Natural killer cell (primary cell): ENCODE measurements at places on chromosomes 13 and 19.

DNA sequence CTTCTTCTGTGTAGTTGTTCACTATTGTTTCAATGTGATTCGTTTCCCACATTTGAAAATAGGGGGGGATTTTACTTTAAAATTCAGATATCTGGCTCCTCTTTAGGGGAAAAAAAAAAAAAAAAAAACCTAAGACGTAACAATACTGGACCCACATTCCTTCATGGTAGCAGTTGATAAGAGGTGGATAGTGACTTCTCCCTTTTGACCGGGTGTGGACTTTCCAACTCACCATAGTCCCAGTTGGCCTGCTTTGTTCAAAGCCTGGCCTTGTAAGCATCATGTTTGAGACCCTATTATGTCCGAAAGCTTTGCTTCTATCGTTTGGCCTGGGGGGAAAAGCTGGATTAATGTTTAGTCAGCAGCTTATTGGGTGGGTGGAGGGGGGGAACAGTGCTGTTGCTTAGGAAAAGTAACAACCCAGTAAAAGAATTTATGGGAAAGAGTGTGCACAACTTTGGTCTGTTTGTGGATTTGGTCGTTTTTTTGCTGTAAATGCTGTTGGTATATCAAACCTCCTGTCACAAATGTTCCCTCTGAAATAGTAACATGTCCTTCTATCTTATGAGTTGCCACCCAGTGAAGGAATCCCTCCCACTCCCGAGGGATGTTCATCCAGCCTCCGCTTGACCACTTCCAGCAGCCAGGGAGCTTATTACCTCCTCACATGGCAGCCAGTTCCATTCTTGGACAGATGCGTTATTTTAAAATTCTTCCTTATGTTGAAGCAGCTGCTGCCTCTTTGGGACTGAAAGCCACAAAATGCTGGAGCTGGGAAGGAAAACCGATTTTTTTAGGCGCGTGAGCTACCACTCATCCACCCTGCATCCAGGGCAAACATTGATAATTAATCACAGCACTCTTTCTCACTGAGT lies 10.4 kb downstream of the SAMD4B start:
- no peak for DNase-seq
- no peak overlapping the region for H3K4me3 ChIP-seq
- peak overlapping the region; percentile 64 for H3K27ac ChIP-seq
- H3K4me1 ChIP-seq: peaks cover 3% of the 10 kb centered on the region
- no peaks in the 10 kb centered on the region for H3K27me3 ChIP-seq
- H3K36me3 ChIP-seq: peaks cover 58% of the 10 kb centered on the region

DNA sequence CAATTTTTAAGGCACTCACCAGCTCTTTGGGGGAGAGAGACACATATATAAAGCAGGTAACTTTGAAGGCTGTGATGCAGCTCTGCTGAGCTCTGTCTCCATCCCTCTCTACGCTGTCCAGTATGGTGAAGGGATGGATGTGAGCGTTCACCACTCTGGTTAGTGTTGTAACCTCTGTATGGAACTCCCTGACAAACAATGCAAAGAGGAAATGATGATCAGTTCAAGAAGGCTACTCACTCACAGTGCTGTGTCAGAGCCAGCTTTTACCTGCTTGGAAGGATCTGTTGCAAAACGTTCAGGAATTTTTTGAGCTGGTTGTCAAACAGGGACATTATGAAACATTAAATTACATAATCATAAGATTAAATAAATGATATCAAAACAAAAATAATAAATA lies 90.8 kb upstream of the SLC10A2 start:
- no peaks in the 10 kb centered on the region for H3K27me3 ChIP-seq
- DNase-seq: no peak
- no peak overlapping the region for H3K4me3 ChIP-seq
- H3K4me1 ChIP-seq: no peaks in the 10 kb centered on the region
- no peak overlapping the region for H3K27ac ChIP-seq

- no peak overlapping the region for H3K27ac ChIP-seq
- peaks cover 11% of the 10 kb centered on the region for H3K4me1 ChIP-seq
- H3K4me3 ChIP-seq: no peak overlapping the region
- no peaks in the 10 kb centered on the region for H3K27me3 ChIP-seq
- no peaks in the 10 kb centered on the region for H3K36me3 ChIP-seq
These were observed 68.7 kb downstream of the ZAR1L start for GRCh38 chr13:32246468-32246867.

DNA sequence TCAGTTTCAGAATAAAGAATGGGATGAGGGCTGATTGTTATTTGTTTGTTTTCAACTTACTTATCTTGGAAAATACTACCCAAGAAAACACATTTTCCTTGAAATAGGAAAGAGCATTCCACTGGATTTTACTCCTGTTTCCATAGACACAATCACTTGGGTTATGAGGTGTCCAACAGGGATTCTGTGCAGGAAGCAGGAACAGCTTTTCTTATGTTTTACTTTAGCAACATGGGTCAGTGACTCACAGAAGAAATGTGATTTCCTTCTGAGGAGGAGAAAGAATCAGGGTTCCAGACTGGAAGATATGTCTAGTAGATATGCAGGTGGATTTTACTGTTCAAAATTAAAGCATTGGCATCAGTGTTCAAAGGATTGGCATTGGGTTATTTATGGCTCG lies 180.8 kb upstream of the GPC6 start:
- no peak overlapping the region for H3K4me3 ChIP-seq
- no peaks in the 10 kb centered on the region for H3K27me3 ChIP-seq
- no peak overlapping the region for H3K27ac ChIP-seq
- no peaks in the 10 kb centered on the region for H3K4me1 ChIP-seq
- H3K36me3 ChIP-seq: no peaks in the 10 kb centered on the region
- DNase-seq: no peak

- no peaks in the 10 kb centered on the region for H3K4me1 ChIP-seq
- H3K36me3 ChIP-seq: no peaks in the 10 kb centered on the region
- no peaks in the 10 kb centered on the region for H3K27me3 ChIP-seq
- DNase-seq: no peak
These were observed 87.5 kb downstream of the TSHZ3 start for GRCh38 chr19:31261603-31262212.

GRCh38 chr19:46474211-46474610 lies 2.8 kb upstream of the PNMA8A start:
- H3K4me3 ChIP-seq: no peak overlapping the region
- no peaks in the 10 kb centered on the region for H3K36me3 ChIP-seq
- no peak overlapping the region for H3K27ac ChIP-seq
- H3K4me1 ChIP-seq: peaks cover 3% of the 10 kb centered on the region
- no peak for DNase-seq

- peaks cover 6% of the 10 kb centered on the region for H3K27me3 ChIP-seq
- H3K36me3 ChIP-seq: no peaks in the 10 kb centered on the region
- DNase-seq: no peak
- no peak overlapping the region for H3K27ac ChIP-seq
- no peak overlapping the region for H3K4me3 ChIP-seq
These were observed 1.4 kb downstream of the SLC1A6 start for GRCh38 chr19:14978161-14978776.

DNA sequence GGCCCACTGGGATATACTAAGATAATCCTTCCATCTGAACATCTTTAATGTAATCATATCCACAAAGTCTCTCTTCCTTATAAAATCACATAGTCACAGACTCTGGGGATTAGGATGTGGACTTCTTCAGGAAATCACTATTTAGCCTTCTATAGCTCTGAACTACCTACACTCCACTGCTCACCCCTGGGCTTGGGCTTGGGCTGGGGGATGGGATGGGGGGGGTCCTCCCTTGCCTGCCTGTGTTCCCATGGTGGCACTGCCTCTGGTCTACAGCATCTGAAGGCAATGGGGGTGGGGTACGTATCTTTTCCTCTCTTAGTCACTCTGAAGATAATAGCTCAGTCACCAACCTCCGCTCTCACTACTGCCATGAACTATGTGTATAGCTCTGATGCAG lies 67.8 kb upstream of the SERTM1 start:
- no peaks in the 10 kb centered on the region for H3K4me1 ChIP-seq
- H3K4me3 ChIP-seq: no peak overlapping the region

GRCh38 chr13:24271601-24272451 lies 37.6 kb upstream of the C1QTNF9 start:
- peak overlapping the region; percentile 45 for H3K4me3 ChIP-seq
- DNase-seq: peak; percentile 90
- H3K27me3 ChIP-seq: no peaks in the 10 kb centered on the region
- peak overlapping the region; percentile 96 for H3K27ac ChIP-seq
- peaks cover 78% of the 10 kb centered on the region for H3K4me1 ChIP-seq

DNA sequence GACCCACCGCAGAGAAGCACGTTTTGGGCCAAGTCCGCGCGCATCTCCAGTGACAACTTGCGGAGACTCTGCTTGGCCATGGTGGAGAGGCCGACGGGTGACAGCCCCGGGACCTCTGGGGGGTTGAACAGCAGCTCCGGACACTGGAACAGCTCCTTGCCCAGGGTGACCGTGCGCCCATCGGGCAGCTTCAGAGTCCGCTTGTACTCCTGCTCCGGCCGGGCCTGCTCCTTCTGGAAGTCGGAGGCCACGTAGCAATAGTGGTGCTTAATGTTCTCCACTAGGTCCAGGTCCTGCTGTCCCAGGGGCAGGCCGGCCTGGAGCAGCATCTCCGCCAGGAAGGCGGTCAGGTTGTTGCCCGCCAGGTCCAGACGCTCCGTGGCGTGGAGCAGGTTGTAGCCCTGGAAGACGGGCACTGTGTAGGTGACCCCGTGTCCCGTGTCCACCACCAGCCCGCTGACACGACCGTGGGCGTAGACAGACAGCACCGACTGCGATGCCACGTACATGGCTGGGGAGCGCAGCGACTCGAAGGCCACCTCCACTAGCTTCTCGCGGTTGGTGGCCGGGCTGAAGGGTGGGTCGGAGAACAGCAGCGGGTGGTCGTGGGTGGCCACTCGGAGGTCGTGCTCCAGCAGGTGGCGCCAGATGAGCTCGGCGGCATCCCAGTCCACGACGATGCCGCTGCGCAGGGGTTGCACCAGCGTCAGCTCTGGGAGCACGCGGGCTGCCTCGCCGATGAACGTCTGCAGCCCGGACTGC lies 743 bp downstream of the ACTL9 start:
- H3K27me3 ChIP-seq: no peaks in the 10 kb centered on the region
- no peaks in the 10 kb centered on the region for H3K36me3 ChIP-seq
- DNase-seq: no peak
- no peak overlapping the region for H3K4me3 ChIP-seq
- peaks cover 59% of the 10 kb centered on the region for H3K4me1 ChIP-seq
